ENCODE measurements at places on chromosomes 16 and 17.

GRCh38 chr16:85788819-85789218 lies 10.5 kb downstream of the EMC8 start:
- no peak for DNase-seq

DNA sequence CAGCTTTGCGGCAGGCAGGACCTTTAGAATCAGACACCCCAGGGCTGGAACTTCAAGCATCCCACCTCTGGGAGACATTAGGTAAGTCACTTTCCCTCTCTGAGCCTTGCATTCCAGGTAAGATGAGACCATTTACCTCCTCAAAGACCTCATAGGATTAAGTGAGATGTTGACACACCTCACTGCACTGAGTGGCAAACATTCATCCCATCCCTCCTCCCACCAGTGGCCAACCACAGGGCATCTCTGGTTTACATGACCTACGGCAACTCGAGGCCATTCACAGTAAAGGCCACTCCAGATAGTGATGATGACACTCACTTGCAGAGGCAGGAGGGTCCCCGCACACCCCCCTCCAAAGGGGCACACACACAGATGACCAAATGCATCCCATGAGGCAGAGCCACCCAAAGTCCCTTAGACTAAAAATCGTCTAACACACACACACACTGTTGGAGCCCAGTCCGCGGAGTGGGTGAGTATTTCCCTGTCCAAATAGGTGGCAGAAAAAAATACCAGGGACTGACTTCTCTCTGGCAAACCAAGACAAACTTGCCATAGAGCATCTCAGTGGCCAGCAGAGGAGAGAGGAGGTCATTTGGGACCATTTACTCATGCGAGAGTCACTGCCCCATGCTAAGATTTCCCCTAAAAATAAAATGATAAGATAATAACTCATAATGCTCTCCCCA lies 454.9 kb downstream of the SOX9 start:
- DNase-seq, result no peak

DNA sequence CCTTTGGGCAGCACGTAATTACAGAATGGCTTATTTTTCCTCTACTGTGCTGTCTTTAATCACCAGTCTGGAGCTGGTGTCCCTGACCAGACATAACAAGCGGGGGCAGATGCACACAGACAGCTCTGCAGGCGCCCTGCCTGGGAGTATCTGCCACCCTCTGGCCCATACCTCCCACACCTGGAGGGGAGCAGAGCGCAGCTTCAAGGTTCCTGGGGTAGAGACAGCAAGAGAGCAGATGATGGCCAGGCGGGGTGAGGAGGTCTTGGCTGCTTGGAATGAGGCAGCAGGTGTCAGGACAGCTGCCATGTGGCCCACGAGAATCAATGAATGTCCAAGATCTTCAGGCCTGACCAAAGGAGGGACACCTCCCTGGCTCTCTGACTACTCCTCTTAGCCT lies 23.8 kb downstream of the TMEM94 start:
- DNase-seq, result no peak

GRCh38 chr17:16282522-16282921 lies 65.5 kb downstream of the PIGL start:
- DNase-seq, result peak; percentile 96

DNA sequence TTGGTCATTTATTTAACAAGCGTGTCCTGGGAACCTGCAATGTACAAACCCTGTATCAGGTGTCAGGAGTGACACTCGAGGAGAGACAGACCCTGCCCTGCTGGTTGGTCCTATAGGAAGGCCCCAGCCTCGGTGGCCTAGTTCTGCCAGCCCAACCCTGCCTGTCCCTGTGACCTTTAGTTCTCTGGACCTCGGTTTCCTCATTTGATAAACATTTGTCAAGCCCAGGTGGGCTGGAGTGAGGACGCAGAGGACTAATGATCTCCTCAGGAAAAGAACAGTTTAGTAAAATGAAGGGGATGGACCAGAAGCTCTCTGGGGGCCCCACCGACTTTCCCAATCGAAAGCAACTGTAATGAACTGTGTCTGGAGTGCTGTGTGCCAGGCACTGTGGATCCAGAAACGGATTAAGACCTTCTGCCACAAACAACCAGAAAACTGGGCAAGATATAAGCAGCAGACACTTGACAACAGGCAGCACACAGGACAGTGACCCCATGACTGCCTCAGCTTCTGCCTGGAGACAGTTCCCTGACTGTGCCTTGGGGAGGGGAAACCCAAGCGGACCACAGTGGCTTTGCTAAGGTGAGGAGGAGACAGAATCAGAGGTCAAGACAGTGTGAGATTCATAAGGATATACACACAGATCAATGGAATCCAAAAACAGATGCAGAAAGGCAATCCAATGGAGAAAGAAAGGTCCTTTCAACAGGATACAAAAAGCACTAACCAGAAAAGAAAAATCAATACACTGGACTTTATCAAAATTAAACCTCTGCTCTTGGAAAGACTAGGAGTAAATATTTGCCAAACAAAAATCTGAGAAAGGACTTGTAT lies 8.8 kb downstream of the PRCD start:
- no peak for DNase-seq

GRCh38 chr17:70654706-70655105 lies 485.4 kb downstream of the KCNJ2 start:
- no peak for DNase-seq

- peak; percentile 52 for DNase-seq
Measured at GRCh38 chr17:9484789-9485188, 90.8 kb downstream of the STX8 start.

GRCh38 chr16:53048139-53048915 lies 4.4 kb downstream of the CHD9NB start:
- DNase-seq, result no peak

- DNase-seq, result no peak
Measured at GRCh38 chr16:38941-39892, 14.2 kb downstream of the POLR3K start.

DNA sequence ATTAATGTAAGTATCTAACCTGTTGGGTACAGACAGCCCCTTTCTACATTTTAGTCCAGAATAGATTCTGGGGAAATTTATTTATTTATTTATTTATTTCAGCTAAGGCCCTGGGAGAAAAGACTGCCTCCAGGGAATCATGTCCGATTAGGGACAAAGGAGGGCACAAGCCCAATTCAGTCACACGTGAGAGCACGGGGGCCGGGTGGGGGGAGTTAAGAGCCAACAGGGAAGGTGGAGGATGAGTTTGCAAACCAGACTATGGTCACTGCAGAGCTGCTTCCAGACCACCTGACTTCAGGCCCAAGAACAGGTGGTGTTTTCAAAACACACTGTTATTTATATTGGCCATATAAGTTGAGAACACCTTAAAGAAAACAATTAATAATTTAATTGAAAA lies 1.6 kb upstream of the ZFHX3 start:
- no peak for DNase-seq

DNA sequence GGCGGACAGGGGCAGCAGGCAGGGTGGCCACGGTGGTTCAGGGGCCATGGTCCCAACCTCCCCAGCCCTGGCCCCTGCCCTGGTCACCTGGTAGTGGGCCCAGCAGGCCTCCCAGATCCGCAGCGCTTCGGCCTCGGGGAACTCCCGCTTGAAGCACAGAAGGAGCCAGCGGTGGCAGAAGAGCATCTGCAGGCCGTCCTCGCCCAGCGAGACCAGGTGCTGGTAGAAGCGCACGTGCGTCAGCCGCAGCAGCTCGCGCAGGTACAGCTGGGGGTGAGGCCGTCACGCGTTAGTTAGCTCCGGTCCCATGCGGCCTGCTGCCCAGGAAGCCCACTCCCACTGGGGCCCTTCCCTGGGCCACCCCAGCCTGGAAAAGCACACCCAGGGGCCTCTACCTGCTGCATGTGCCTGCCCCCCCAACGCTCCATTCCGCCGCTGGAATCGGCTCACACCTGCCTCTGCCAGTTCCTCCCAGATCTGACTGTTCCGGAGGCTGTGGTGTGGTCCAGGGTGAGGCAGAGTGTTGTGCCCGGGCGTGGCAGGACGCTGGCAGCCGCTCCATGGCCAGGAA lies 90.8 kb downstream of the TBC1D16 start:
- DNase-seq, result no peak

- DNase-seq, result peak; percentile 41
Measured at GRCh38 chr17:38403491-38403890, 24.8 kb upstream of the ARHGAP23 start.

DNA sequence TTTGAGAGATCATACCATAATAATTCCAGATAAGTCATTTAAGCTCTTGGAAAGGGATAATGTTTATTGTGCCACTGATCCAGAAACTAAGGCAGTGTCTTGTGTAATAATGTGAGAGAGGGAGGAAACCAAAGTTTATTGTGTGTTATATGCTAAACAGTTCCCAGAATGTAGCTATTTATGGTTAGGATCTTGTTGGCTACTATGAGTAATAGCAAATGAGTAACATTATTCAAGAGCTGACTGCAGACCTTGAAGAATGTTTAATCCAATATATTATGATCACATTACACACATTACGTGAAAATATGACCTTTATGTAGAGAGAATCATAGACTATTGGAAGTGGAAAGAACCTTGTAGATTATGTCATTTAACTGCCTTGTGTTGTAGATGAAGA lies 139.5 kb downstream of the BCAS3 start:
- DNase-seq, result peak; percentile 92

DNA sequence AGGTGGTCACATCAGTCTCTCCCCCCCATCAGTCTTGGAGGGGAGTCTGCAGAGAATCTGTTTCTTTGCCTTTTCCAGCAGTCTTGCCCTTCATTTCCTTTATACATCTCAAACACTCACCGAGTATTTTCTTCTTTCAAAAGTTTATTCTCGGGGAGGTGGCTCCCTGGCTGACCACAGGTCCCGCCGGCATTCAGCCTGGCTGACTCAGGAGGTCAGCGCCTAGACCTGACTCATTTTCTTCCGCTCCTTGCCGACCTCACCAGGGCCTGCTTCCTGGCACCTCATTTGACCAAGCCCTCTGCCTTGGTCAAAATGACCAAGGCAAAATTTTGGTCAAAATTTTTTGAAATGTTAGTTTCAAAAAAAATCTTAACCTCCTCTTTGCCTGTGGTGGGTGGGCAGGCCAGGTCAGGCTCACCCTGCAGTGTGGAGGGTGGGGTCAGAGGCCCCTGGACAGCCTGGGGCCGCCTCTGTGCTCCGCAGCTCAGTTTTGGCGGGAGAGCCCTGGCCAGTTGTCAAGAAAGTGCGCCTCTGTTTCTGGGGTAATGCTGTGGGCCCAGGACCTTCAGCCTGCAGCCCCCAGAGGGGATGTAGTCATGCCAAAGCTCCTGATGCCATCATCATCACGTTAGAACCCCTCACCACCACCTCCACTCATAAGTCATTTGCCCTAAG lies 165.6 kb downstream of the SPECC1 start:
- DNase-seq, result peak; percentile 70

DNA sequence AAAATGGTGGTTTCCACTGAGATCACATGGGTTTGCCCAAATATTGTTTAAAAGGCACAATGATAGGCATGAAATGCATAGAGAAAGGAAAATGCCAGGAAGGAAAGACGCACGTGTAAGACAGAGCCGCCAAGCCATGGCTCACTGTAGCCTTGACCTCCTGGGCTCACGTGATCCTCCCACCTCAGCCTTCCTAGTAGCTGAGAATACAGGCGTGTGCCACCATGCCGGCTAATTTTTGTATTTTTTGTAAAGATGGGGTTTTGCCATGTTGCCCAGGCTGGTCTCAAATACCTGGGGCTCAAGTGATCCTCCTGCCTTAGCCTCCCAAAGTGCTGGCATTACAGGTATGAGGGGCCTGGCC lies 4.0 kb downstream of the BHLHA9 start:
- no peak for DNase-seq

GRCh38 chr16:48003206-48003907 lies 152.4 kb downstream of the ABCC12 start:
- DNase-seq, result no peak

- no peak for DNase-seq
Measured at GRCh38 chr17:82545071-82545462, 25.5 kb downstream of the FOXK2 start.

GRCh38 chr17:80445726-80446110 lies 30.7 kb downstream of the NPTX1 start:
- DNase-seq, result no peak

DNA sequence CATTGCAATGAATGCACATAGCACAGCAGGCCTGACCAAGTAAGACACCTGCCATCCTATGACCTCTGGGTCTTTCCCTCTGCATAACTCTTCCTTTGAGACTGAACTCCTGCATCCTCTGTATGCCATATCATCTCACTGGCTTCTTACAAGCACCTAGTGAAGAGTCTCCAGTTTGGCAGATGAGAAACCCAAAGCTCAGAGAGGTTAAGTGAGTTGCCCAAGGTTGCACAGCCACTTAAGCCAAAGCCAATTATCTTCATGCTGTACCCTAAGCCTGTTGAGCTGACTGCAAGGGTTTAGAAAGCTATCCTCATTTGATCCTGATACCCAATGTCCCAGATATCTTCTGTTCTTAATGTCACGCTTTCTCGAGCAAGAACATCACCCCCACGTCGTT lies 35.2 kb downstream of the TMEM186 start:
- no peak for DNase-seq

GRCh38 chr17:66675273-66675990 lies 159.5 kb upstream of the CACNG5 start:
- no peak for DNase-seq

- DNase-seq, result no peak
Measured at GRCh38 chr17:81208651-81209050, 14.1 kb downstream of the CEP131 start.

DNA sequence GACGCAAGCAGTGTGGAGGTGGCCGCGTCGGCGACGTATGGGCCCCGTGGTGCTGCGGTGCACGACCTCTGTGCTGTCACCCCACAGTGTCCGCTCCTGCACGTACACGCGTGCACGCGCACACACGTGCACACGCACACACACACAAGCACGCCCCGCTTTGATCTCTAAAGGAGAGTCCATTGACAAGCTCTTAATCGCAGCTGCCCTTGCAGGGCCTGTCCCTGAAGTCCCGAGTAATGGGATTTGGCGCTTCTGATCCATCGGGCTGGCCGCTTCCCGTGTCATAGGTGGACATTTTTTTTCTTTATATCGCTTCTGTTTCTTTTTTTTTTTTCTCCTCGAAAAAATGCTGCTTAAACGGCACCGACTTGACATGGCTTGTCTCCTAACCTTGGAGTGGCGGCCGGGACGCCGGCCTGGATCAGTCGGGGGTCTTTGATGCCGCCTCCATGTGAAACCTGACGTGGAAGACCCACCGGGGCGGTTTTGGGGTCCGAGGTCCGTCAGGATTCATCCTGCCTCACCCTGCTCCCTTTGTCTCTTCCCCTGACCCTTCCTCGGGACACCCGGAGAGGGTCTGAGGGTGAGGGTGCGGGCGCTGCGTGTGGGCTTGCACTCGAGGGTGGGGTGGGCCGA lies 8.3 kb upstream of the AXIN1 start:
- no peak for DNase-seq

GRCh38 chr17:75447951-75448856 lies 8.2 kb upstream of the TMEM94 start:
- DNase-seq, result no peak

DNA sequence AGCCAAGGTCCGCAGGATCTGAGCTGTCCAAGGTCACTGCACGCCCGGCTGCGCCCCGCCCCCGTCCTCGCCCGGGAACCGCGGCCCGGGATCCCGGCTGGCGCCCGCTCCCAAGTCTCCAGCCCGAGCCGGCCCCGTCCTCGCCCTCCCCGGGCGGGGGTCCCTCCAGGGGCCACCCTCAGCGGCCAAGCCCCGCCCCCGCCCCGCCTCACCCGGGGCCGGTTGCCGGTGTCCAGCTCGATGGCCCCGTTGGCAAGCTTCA lies 216 bp downstream of the VPS9D1 start:
- peak; percentile 29 for DNase-seq

- DNase-seq, result peak; percentile 84
Measured at GRCh38 chr17:16281351-16281750, 64.3 kb downstream of the PIGL start.
